ENCODE measurements at places on chromosomes 7 and 10. TPM values are rescaled to one million over a fixed set of nuclear protein-coding genes. Genes with fewer than 3 reads are reported as not detected.

CDC14C gene
- total RNA-seq: 0.54 TPM

WNT8B gene
- total RNA-seq: 9.0 TPM

COMMD3 gene
- 13.6 TPM for total RNA-seq

MMRN2 gene
- 0.28 TPM for total RNA-seq

FAM25A gene
- not detected for total RNA-seq
